ENCODE measurements at places on chromosomes 12 and 14. TPM values are rescaled to one million over a fixed set of nuclear protein-coding genes. Genes with fewer than 3 reads are reported as not detected.

GRCh38 chr14:25010471-25010870, 39.5 kb downstream of the STXBP6 start:
- DNase-seq: no peak

- no peak for DNase-seq
These were observed 82.7 kb downstream of the BCL11B start for GRCh38 chr14:99189201-99189801.

DNA sequence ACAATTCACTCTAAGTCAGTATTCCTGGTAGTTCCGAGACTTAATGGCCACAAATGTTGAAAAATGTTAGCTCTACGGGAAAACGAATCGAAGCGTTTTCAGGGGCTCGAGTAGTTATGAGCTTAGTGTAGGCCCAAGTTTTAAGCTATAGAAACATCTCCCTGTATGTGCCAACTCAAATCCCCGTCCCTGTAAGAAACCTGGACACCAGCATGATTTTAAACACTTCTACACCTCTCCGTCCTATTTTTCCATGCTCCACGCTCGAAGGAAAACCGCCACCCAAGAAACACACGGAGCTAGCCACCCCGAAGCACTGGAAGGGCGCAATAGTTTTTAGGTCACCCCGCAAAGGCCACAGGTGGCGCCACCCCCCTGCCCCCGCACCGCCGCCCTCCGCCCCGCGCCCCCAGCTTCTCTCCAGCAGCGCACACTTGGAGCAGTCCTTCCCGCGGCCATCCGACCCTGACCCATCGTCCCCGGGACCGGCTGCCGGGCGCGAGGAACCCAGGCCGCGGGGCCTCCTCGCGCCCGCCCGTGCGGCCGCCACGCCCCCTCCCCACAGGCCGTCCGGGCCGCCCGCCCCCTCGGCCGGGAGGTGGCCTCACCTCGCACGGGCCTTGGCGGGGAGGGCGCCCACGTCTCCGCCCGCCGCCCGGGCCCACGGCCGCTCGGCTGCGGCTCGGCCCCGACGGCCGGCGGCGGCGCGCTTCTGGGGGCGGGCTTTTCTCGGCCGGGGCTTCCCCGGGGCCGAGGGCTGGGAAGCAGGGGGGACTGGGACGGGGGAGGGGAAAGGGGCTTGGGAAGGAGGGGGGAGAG, 522 bp downstream of the R3HDM2 start:
- peak; percentile 85 for DNase-seq

- DNase-seq: no peak
These were observed 4.8 kb downstream of the DGKA start for GRCh38 chr12:55935738-55936151.

- peak; percentile 97 for DNase-seq
These were observed 52.3 kb downstream of the SLC25A47 start for GRCh38 chr14:100375266-100375962.

The RD3L gene
- not detected for total RNA-seq

The IL22 gene
- total RNA-seq: 1.0 TPM

All from natural killer cell treated with Interleukin-12 subunit alpha and Interleukin-12 subunit beta and Interleukin-15 and Interleukin-18, amount 100 ng/mL, for 72 hours (primary cell).